ENCODE measurements at places on chromosomes 7 and 10.

GRCh38 chr10:25813511-25813910 is 120.5 kb upstream of the MYO3A start:
- no peaks in the 10 kb centered on the region for H3K36me3 ChIP-seq
- H3K4me3 ChIP-seq = no peak overlapping the region

DNA sequence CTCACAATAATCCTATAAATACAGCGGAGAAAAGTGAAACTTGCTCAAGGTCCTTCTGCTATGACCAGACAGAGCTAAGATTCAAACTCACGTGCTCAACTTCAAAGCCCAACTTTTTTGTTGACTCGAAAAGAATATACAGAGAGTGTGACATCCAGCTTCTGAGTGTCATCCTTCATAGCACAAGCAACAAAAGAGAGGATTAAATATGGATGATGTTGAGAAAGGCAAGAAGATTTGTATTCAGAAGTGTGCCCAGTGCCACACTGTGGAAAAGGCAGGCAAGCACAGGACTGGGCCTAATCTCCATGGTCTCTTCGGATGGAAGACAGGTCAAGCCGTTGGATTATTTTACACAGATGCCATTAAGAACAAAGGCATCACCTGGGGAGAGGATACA is 2.1 kb upstream of the FAM3C start:
- H3K4me1 ChIP-seq = peaks cover 29% of the 10 kb centered on the region
- H3K4me3 ChIP-seq = no peak overlapping the region
- DNase-seq = no peak
- H3K27me3 ChIP-seq = no peaks in the 10 kb centered on the region
- H3K27ac ChIP-seq = peak overlapping the region; percentile 27
- peaks cover 1% of the 10 kb centered on the region for H3K36me3 ChIP-seq

GRCh38 chr10:33353853-33354252 is 19.4 kb upstream of the NRP1 start:
- DNase-seq = no peak
- peaks cover 17% of the 10 kb centered on the region for H3K4me1 ChIP-seq
- H3K27ac ChIP-seq = no peak overlapping the region
- no peaks in the 10 kb centered on the region for H3K27me3 ChIP-seq
- no peaks in the 10 kb centered on the region for H3K36me3 ChIP-seq

DNA sequence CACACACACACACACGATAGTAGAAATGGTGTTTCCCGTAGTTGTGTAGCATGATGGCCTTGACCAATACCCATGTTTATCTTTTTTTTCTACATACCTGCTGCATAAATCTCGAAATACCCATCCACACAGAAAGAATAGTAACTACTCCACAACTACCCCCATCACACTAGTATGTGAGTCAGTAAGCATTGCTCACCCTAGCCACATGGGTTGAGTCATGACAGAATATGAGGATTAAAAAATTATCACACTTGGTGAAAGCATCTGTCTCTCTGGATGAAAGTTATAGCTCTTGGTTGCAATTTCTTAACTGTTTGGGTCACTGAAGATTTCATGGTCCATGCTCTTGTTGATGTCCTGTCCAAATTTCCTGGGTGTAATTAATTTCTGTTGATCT is 103.4 kb upstream of the MDFIC start:
- no peak for DNase-seq
- no peak overlapping the region for H3K27ac ChIP-seq
- H3K4me1 ChIP-seq = peaks cover 34% of the 10 kb centered on the region
- no peaks in the 10 kb centered on the region for H3K36me3 ChIP-seq
- no peaks in the 10 kb centered on the region for H3K27me3 ChIP-seq
- H3K4me3 ChIP-seq = no peak overlapping the region

DNA sequence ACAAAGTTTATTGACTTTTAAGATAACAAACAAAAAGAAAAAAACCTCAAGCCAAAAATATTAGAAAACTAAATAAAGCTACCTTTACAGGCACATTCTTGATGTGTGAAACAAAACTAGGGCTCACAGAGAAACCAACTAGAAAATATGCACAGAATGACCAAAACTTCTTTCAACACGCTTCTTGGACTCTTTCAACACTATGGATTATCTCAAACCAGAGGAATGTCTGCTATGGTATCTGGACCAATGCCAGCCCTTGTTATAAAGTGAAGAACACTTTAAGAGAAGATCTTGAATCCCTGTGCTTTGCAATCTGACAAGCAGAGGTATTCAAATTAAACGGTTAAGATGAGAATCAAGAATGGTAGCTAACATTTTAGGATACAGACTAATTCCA is 76.6 kb downstream of the DNAJC1 start:
- H3K4me3 ChIP-seq = peak overlapping the region; percentile 41
- no peak for DNase-seq
- H3K27ac ChIP-seq = peak overlapping the region; percentile 97
- H3K36me3 ChIP-seq = no peaks in the 10 kb centered on the region
- no peaks in the 10 kb centered on the region for H3K27me3 ChIP-seq

DNA sequence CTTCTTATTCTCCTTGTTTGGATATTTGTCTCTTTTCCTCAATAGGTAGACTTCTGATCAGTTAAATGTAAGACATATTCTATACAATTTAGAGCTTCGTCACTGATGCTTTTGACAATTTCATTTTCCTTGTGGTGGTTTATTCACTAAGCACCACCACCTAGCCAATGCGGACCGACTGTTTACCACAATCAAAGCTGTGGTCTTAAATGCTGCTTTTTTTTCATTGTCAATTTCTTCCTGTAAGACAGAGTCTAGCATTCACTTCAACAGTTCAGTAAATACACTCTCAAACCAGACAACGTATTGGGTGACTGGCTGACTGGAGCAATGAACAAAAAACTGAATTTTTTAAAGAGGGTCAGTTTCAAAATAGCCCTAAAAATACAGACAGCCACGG is 239.0 kb downstream of the DNAJB6 start:
- no peaks in the 10 kb centered on the region for H3K36me3 ChIP-seq
- no peak overlapping the region for H3K27ac ChIP-seq
- no peak overlapping the region for H3K4me3 ChIP-seq

DNA sequence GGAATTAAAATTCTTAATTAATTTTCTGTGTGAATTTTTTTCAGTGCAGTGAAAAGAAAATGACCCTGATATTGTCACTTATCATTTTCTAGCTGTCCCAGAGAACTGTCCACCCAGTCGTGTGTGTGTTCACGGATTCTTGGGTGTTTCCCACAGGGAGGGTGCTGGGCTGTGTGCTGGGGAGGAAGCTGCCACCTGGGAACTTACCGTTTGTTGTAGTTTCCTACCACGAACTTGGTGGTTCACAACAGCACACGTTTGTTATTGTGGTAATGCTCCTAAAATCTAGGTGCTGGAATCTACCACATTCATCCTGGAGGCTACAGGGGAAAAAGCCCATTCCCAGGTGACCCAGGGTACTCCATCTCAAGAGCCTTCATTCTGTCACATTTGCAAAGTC is 276.1 kb downstream of the GLRX3 start:
- no peaks in the 10 kb centered on the region for H3K4me1 ChIP-seq
- peaks cover 40% of the 10 kb centered on the region for H3K27me3 ChIP-seq
- no peak overlapping the region for H3K4me3 ChIP-seq
- no peak for DNase-seq
- no peak overlapping the region for H3K27ac ChIP-seq

GRCh38 chr7:27576360-27576944 is 86.2 kb downstream of the HIBADH start:
- H3K36me3 ChIP-seq = peaks cover 3% of the 10 kb centered on the region
- H3K27ac ChIP-seq = no peak overlapping the region
- no peak for DNase-seq
- H3K4me3 ChIP-seq = no peak overlapping the region

- no peaks in the 10 kb centered on the region for H3K36me3 ChIP-seq
- no peak for DNase-seq
- no peaks in the 10 kb centered on the region for H3K4me1 ChIP-seq
- no peak overlapping the region for H3K27ac ChIP-seq
- no peak overlapping the region for H3K4me3 ChIP-seq
- H3K27me3 ChIP-seq = peaks cover 56% of the 10 kb centered on the region
Measured at GRCh38 chr10:131514454-131514853, 202.9 kb upstream of the TCERG1L start.

DNA sequence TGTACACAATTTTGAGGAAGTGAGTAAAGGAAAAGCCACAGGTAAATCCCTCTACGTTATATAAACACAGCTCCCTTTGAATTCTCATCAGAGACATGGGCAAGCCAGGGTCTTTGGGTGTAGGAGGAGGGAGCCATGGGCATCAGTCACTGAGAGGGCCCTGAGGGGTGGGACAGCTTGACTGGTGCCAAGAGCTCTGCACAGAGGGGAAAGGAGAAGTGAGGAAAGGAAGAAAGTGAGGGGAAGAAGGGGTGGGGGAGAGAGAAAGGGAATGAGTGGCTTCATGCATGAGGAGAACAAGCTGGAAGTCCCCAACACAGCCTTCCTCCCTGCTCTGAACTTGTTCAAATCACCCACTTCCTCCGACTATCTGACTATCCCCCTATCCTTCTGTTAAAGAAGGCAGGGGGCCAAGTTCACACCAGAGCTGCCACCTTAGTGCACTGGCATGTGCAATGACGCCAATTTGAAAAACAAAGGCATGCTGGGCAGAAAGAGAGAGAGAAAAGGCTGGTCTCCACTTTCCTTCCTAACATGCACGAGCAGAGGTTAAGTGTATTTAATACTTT is 16.4 kb upstream of the RNF148 start:
- H3K27me3 ChIP-seq = no peaks in the 10 kb centered on the region
- DNase-seq = no peak
- H3K36me3 ChIP-seq = no peaks in the 10 kb centered on the region
- H3K4me1 ChIP-seq = no peaks in the 10 kb centered on the region

GRCh38 chr7:122886357-122887081 is at the start of gene CADPS2:
TSS of gene CADPS2 (minus strand) at chr7:122886460. CDS start at chr7:122886337, 123 bp downstream.
- H3K27me3 ChIP-seq = peaks cover 43% of the 10 kb centered on the region
- DNase-seq = peak; percentile 79
- peaks cover 25% of the 10 kb centered on the region for H3K4me1 ChIP-seq
- H3K36me3 ChIP-seq = no peaks in the 10 kb centered on the region
- H3K4me3 ChIP-seq = peak within 1 kb of the TSS; percentile 82
- peak within 1 kb of the TSS; percentile 19 for H3K27ac ChIP-seq

- H3K27me3 ChIP-seq = no peaks in the 10 kb centered on the region
- no peak overlapping the region for H3K27ac ChIP-seq
- H3K4me1 ChIP-seq = peaks cover 29% of the 10 kb centered on the region
- no peak overlapping the region for H3K4me3 ChIP-seq
Measured at GRCh38 chr10:30007406-30007805, 52.0 kb downstream of the JCAD start.

DNA sequence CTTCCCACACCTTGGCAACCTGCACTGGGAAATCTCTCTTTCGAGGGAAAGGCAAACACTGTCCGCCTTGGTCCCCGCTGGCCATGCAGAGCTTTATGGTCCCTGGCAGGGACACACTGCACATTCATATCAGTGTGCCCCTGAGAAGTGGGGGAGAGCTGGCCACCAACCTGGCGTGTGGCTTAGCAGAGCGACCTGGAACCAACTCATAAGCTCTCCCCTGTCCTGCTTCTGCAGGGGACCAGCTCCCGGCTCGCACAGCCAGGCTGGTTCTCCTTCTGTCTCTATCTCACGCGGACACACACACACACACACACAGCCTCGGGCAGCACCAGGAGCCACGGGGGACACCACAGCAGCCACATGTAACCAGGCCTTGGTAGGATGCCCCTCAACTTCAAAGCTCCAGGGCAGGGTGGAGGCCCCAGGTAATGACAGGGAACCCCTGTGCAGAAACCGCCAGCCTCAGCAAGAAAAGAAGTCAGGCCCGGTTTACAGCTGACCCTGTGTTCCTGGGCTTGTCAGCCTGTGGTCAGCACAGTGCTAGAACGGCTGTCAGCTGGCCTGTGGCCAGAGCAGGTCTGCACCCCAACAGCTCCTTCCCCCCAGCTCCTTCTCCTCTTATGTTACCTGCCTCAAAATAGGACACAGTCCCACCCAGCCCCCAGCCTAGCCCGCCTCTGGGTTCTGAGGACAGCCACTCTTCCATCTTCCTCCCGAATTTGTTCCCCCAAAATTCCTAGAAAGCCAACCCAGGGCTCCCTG is 69.3 kb downstream of the OAT start:
- H3K4me3 ChIP-seq = no peak overlapping the region
- no peak overlapping the region for H3K27ac ChIP-seq
- H3K27me3 ChIP-seq = peaks cover 4% of the 10 kb centered on the region
- H3K4me1 ChIP-seq = peaks cover 11% of the 10 kb centered on the region

DNA sequence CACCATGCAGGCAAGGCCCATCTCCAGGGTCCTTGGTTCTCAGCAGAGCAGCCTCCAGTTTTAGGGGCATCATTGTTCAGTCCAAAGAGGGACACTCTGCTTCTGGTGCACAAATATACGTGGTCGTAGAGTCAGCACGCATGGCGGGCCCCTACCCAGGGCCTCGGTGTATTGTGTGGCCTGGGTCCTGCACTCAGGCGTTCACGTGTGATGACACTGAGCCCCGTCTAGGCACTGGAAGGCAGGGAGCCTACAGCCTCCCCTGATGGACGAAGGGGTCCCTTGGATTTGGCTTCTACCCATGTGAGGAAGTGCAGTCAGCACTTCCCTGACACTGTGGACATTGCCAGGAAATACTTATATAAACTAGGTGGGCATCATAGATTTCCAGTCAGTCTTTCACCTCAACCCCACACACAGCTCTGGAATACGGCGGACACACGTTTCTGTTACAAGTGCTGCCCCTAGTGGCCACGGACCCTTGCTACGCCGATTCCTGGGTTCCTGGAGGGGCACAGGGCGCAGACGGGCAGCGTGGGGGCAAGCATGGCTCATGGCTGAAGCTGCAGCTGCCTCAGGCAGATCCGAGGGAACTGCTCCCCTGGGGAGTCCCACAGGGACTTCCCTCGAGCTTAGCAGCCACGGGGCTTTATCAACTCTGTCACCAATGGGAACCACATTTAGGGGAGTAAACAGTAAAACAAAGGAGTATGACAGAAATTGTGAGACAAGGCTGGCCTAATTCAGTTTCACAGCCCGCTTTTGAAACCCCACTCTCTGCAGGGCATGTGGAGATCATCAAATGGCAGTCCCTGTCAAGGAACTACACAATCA is 25.4 kb downstream of the AIFM2 start:
- H3K4me1 ChIP-seq = no peaks in the 10 kb centered on the region
- no peak for DNase-seq
- no peak overlapping the region for H3K4me3 ChIP-seq
- H3K27me3 ChIP-seq = no peaks in the 10 kb centered on the region

GRCh38 chr7:28474282-28474638 is 61.9 kb downstream of the CREB5 start:
- H3K4me3 ChIP-seq = no peak overlapping the region
- no peaks in the 10 kb centered on the region for H3K36me3 ChIP-seq
- no peak for DNase-seq

DNA sequence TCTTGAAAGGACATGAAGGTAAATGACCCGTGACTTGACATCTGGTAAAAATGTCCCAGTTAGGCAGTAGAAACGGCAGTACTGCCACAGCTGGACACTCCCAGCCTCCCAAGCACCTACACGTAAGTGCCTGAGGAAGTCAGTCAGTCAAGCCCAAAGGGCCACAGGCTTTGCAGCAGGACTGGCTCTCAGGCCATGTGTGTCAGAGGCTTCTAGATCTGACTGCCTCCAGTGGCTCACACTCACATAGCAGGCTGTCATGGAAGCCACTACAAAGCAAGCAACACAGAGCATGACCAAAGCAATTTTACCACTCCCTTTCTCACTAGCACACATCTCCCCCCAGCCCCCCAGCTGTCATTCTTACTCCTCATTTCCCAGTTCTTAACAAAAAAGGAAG is 17.8 kb upstream of the CCNJ start:
- H3K4me3 ChIP-seq = no peak overlapping the region
- no peak overlapping the region for H3K27ac ChIP-seq
- no peak for DNase-seq
- H3K36me3 ChIP-seq = no peaks in the 10 kb centered on the region
- H3K4me1 ChIP-seq = no peaks in the 10 kb centered on the region

Data from mesothelial cell of epicardium (in vitro differentiated cells).